ENCODE measurements at places on chromosomes 7 and 10.

DNA sequence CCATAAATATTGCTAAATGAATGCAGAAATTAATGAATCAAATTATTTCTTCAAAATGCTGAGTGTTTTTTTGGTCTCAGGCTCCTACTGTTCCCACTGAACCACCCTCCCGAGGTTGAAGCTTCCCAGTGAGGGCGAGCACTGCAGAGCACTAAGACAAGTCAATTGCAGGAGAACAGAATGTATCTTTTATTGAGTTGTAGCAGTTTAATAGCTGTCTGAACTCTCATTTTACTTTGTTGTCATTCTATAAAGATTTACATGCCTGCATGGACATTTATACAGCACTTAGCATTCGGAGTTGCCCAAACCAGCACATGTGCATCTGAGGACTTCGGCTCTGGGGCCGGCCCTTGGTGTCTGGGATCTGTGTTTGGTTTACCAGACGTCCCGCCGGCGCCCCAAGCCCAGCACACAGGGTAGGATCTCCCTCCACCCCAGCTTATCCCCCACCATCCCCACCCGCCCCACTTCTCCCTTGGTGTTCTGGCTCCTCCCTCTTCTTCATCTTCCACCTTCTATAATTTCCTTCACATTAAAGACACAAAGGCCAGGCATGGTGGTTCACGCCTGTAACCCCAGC lies 211.0 kb upstream of the SH2B2 start:
- DNase-seq = no peak

- no peak for DNase-seq
Measured at GRCh38 chr10:132461683-132462231, 64.8 kb downstream of the PWWP2B start.

DNA sequence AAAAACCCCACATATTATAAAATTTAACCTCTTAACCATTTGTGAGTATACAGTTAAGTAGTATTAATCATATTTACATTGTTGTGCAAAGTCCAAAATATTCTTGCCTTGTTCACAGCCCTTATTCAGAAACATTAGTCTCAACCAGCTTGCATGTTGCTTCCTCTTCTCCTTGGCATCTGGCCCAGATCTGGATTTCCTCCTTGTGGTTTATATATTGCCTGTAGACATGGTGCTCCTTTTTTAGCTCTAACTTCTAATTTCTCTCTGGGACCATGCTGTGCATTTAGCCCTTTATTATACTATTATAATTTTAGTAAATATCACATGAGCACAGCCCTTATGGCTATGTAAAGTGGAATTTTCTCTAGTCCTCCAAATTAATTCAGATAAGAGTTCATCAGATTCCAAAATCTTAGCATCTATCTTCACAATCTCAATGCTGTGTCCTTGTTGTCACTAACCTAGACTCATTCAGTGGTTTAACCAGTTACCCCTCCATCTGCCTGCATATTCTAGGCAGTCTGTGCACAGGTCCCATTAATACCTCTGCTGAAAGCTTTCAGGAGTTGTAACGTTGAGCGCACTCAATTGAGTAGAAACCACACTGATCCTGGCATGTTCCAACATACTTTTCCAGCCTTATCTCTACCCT lies 7.9 kb downstream of the CPED1 start:
- DNase-seq = no peak

DNA sequence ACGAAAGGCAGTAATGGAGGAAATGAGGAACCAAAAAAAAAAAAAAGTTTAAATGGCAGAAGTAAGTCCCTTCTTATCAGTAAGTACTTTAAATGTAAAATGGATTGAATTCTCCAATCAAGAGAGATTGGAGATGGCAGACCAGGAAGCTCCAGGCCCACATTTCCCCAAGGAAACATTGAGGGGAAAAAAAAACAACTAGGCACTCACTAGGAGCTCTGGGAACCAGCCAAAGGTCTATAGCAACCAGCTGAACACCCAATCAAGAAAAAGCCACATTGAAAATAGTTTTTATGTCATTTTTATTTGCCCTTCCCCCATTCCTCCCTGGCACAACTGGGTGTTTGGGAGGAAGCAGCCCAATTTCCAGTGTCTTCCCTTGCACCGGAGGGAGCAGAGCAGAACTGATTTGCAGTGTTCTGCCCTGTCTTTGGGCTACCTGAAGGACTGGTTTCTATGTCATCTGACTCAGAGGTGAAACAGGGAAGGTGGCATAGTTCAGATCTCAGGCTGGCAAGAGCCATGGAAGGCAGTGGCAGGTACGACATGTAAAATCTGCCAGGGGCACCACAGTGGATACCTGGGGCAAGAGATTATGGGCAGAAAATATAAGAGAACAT lies 121.9 kb downstream of the SMURF1 start:
- no peak for DNase-seq
